NCI-H2171 (cell line): ENCODE measurements at places on chromosomes 2 and 18.

- DNase-seq = peak; percentile 36
Observed at GRCh38 chr2:29923110-29923721, 1.8 kb upstream of the ALK start.

DNA sequence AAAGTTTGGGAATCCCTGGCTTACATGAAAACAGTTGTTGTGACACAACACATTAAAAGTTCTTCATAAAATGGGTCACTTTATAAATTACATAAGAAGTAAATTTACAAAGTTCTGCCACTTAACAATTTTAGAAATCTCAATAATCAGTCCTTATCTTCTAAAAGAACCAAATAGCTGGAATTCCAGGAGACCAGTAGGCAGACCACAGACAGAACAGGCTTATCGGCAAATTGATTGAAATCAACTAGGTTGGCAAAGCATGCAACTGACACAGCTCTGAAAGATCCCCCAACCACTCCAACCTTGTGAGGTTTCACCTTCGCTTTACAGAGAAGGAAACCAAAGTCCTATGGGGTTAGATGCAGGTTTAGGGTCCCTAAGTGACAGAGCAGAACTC lies 103.0 kb downstream of the DNER start:
- no peak for DNase-seq

- no peak for DNase-seq
Observed at GRCh38 chr2:115161771-115162493, 719.5 kb downstream of the DPP10 start.

DNA sequence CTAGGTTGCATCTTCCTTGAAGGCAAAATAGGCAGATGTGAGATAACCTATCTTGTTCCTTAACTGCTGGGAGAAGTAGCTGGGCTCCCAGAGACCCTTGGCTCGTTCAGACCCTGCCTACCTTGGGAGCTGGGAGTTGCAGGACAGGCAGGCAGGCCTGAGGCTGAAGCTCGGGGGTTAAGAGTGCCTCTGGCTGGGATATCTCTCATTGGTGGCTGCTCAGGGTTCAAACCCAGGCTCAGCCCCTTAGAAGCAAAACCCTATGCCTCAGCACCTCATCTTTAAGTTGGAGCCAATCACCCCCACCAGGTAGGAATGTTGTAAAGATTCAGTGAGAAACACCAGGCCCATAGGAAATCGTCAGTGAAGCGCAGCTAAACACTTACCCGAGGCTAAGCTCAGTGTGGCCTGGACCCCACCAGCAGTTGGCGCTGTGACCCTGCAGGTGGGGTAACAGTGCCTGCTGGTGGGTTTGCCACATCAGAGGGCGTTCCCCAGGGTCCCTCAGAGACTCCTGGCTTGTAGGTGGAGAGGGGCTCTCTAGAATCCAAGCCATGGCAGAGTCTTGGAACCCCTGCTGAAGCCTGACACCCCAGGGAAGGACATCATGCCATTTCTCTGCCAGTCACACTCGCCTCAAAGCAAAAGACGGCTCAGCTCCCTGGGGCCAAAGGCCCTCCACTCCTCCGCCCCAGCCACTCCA lies 54.6 kb upstream of the GPR17 start:
- DNase-seq = peak; percentile 45

DNA sequence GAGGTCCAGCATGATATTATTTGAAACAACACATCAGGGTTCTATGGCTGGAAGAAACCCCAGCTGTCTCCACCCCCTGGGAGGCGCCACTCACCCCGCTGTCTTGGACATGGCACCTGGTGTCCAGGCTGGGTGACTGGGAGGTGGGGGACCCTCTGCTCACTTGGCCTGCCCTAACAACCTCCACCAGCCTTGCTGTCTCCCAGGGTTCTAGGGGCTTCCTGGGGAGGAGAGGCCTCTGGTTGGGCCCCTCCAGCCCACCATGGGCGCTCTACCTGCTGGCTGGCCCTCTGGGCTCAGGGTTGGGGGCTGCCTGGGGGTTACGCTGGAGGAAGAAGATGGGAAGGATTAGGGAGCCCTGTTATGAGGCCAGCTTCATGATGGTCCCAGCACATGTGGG lies 16.3 kb downstream of the PER2 start:
- DNase-seq = no peak

GRCh38 chr2:172978063-172978383 lies 97.6 kb upstream of the MAP3K20 start:
- no peak for DNase-seq

DNA sequence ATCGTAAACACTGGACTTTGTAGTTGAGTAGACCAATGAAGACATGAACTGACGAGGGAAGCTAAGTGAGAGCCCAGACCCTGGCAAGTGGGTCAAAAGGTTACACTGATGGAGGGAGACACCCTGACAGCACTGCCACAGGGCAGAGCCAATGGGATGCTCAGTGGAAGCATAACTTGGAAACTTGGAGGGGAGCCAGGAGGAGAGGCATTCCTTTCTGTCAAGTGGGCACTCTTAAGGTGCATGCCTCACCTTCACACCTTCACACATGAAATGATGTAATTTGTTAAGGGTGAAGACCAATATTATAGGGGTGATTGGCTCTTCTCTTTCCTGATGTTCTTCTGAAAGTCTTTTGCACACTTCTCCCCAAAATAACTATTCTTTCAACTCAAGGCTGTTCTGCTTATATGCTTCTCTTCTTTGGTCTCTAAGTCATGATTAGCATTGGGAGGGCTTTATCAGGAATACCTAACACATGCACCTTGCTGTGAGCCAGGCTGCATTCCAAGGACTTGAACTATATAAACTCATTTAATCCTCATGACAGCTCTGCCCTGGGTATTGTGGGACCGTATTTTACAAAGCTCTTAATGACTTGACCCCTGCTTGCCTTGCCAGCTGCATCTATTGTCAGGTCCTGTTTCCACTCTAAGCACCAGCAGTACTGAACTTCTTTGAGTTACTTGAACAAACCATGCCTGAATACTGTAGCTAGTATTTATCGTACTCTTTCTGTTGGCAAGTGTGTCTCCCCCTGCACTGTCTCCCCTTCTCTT lies 19.0 kb downstream of the RPL37A start:
- DNase-seq = no peak

DNA sequence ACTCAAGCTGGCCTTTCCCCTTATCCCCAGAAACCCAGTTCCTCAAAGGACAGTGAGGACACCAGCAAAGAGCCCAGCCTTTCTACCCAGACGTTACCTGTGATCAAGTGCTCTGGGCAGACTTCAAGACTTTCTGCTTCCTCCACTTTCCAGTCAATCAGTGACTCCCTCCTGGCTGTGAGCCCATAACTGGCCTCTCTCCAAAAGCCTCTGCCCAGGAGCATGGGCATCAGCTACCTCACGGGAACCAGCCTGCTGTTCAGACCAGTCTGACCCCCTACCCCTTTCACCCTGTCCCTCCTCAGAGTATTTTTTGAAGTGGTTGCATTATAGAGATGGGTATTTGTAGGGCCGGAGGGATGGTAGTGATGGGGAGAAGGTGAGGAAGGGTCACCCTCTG lies 27.7 kb upstream of the CYP27A1 start:
- no peak for DNase-seq

- no peak for DNase-seq
Observed at GRCh38 chr2:133266926-133267590, 301.2 kb downstream of the NCKAP5 start.

DNA sequence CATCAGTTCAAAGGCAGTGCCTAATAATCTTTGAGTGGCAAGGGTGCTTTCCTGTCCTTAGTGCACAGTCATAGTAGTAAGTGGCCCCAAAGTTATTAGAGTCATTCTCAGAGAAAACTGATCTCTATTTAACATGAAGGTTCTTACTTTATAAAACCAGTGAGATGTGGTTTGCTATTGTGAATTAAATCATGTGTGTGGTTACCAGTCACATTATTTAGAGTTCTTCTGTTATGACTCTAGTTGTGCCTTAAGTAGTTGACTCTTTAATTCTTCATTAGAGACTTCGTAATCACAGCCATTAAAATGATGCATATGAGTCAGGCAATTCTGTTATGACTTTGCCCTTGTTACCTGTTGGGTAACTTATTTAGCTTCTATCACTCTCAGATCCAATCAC lies 1392.9 kb upstream of the ACVR2A start:
- no peak for DNase-seq

DNA sequence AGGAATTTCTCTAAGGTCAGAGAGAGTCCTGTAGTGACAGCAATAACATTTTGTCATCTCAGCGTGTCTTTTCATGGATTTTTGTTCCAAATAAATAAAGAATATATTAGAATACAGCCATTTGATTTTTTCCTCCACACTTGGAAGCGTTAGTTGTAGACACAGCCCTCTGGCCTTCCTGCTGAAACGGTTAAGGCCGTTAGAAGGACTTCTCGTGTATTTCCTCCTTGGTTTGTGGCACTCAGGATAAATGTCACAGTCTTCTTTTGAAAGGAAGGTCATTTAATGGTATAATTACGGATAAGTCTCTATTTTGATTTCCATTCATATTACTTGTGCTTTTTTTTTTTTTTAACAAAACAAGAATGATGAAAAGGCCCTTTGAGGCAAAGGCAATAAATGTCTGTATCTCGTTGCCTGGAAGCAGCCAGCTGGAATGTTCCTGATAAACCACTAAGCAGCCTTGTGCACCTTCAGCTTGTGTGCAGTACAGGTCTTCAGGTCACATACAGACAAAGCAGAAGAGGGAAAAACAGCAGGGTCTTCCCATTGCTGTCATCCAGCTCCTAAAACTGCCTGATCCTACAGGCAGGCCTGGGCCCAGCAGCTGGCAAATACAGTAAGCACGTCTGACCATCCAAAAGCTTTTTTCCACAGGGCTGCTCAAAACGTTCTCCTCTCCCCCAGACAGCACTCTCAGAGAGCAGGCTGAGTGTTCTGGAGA lies 14.4 kb downstream of the EFR3B start:
- no peak for DNase-seq

GRCh38 chr2:67604360-67604759 lies 207.2 kb downstream of the ETAA1 start:
- DNase-seq = no peak

GRCh38 chr2:16525265-16525887 lies 140.3 kb downstream of the CYRIA start:
- DNase-seq = no peak

- DNase-seq = no peak
Observed at GRCh38 chr2:108220942-108221541, 18.7 kb upstream of the SULT1C3 start.

GRCh38 chr2:102619414-102620319 lies at the start of gene SLC9A2:
SLC9A2 (plus strand) TSS chr2:102619553; CDS start chr2:102619849, 296 bp downstream.
- DNase-seq = no peak

- DNase-seq = no peak
Observed at GRCh38 chr18:8252371-8252770, 356.9 kb upstream of the RAB12 start.

DNA sequence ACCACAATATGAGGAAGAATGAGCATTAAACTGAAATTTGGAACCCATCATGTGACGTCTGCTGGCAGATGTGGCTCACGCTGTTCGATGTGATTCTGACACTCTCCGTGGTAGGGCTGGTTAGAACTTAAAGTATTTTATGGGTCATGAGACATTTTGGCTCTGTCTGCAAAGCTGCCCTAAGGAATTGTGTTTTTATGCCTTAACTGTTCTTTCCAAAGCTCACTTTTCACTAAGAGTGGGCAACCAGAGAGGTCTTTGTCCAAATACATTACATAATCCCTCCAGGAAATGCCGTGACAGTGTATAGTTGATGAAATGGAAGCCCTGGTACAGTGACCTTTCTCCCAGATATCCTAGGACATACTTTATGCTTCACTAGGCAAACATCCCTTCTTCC lies 119.1 kb downstream of the AQP4 start:
- DNase-seq = no peak

GRCh38 chr18:57077005-57077765 lies 69.7 kb upstream of the BOD1L2 start:
- no peak for DNase-seq

- no peak for DNase-seq
Observed at GRCh38 chr2:8582191-8582590, 99.7 kb upstream of the ID2 start.

- DNase-seq = no peak
Observed at GRCh38 chr2:56030901-56031300, 107.3 kb upstream of the EFEMP1 start.

- no peak for DNase-seq
Observed at GRCh38 chr2:19702267-19702666, 199.5 kb downstream of the TTC32 start.

- DNase-seq = no peak
Observed at GRCh38 chr2:168186452-168186851, 60.9 kb downstream of the STK39 start.

DNA sequence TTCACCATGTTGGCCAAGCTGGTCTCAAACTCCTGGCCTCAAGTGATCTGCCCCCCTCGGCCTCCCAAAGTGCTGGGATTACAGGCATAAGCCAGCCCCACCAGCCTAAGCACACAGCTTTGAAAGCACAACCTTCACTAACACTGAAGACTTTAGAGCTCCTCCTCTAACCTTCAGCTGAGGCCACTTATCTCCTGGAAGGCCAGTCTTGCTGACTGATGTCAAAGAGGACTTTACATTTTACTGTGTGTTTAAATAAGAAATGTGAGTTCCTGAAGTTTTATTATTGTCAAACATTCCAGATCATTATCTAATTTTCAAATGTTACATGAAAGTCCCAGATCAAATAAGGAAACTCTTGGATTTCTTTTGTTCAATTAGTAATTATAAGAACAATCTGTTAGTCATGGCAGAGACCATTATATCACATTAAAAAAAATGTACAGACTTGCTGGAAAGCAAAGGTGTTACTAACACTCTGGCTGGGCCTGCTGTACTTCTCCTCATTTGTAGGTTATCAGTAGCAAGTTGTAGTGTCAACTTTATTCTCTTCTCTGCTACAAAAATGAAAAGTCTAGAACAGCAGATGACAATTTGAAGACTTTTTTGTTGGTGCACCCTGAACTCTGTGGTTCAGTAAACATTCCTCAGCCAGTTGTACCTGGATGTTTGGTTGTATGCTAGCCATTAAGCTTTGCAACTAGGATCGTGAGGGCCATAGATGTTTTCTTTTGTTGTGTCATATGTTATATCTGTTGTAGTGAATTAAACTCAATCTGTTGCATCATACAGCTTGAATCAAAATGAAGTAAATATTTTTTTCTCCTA lies 80.0 kb downstream of the AOX1 start:
- no peak for DNase-seq

GRCh38 chr2:112757265-112757664 lies 7.1 kb downstream of the CKAP2L start:
- DNase-seq = no peak

GRCh38 chr2:179250848-179251504 lies 13.7 kb downstream of the SESTD1 start:
- no peak for DNase-seq

- DNase-seq = no peak
Observed at GRCh38 chr2:221198309-221198708, 373.8 kb downstream of the EPHA4 start.
